NCI-H748 treated with DMSO at 0.1 percent for 48 hours (cell line): ENCODE measurements at places on chromosomes 3 and 15.

DNA sequence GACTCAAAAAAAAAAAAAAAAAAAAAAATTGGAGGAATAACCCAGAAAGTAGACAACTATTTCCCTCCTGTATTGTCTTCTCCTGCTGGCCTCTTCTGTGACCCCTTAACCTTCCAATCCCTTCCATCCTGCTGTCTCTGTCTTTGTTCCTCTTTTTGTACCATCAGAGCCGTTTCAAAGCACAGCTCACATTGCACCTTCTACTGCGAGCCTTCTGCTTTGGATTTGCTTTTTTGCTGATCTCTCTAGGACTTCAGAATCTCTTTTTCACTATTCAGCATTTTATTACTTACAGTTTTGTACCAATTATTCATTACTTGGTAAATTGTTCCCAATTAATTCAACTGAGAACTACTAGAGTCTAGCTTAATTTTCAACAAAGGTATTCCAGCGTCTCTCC, 284.0 kb upstream of the TBL1XR1 start:
- DNase-seq: no peak

DNA sequence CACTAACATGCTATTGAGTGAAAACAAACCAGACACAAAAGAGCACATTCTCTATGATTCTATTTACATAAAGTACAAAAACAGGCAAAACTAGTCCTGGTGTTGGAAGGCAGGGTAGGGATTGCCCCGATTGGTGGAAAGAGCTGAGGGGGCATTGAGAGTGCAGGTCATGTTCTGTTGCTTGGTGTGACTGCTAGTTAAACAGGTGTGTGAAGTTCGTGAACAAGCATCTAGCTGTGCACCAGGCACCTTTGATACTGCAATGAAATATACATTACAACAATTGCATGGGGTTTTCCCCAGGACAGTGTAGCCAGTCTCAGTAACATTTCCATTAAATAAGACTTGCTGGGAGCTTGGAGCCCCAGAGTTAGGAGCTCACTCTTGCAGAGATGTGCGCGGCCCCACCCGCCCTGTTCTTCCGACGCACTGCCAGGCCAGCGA, 26.3 kb upstream of the THRB start:
- DNase-seq: peak; percentile 18

GRCh38 chr3:108004647-108005046, 86.2 kb downstream of the CD47 start:
- no peak for DNase-seq

- DNase-seq: no peak
These were observed 931.7 kb downstream of the MCTP2 start for GRCh38 chr15:95162967-95163531.
